ENCODE measurements at places on chromosomes 6 and 20. TPM values are rescaled to one million over a fixed set of nuclear protein-coding genes. Genes with fewer than 3 reads are reported as not detected.

- no peak for DNase-seq
Observed at GRCh38 chr6:169930799-169931198, 179.4 kb downstream of the ERMARD start.

- DNase-seq, result peak; percentile 34
Observed at GRCh38 chr6:52221302-52221701, 23.0 kb downstream of the IL17F start.

DNA sequence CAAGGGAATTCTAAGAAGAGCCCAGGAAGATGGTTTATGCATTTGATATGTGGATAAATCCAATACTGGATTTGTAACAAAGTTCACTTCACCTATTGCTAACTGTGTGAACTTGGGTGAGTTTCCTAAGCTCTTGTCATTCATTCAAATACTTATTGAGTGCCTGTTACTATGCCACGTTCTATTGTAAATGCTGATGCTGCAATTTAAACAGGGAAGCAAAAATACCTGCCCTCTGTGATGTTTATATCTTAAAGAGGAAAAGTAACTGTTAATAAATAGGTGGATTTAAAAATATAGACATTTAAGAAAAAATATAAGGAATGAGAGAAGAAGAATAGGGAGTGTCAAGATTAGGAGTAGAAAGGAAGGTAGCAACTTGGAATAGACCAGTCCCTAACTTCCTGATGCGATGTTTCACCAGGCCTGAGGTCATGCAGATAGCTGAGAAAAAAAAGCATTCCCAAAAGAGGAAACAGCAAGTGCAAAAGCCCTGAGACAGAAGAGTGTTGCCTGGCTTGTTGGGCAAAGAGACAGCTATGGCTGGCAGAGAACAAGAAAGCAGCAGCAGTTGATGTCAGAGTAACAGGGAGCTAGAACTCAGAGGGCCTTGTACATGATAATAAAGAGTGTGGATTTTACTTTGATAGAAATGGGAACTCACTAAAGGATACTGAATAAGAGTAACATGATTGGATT, 54.3 kb upstream of the TCF21 start:
- DNase-seq, result no peak

Gene SLC22A7
- not detected for total RNA-seq

DNA sequence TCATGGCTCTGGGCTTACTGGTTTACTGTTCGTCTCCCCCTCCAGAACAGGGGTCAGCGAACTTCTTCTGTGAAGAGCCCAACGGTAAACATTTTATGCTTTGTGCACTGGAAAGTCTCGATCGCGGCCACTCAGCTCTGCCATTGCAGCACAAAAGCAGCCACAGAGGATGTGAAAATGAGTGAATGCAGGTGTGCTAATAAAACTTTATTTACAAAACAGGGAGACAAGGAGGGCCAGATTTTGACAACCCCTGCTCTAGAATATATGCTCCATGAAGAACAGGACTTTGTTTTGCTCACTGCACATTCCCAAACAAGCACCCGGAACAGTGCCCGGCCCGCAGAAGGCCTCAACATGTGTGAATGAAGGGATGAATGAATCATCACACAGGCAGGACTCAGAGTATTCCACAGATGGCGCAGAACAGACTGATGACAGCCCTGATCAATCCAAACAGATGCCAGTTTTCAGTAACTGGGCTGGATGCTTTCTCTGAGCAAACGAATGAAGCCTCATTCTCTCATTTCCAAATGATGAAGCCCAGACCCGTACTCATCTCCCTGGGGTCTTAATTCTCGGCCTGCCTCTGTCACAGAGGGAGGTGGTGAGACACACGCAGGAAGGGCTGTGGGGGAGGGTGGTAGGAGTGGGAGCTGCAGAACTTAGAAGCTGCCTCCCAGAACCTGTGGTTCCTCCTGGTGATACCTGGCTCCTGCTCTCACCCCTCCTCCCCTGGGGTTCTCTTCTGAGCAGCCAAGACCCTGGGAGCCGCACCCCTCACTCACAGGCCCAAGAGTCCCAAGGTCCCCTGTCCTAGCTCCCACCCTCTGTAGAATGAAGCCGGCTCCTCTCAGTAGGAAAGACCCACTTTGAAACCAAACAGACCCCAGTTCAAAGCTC, 196.4 kb downstream of the PREX1 start:
- peak; percentile 92 for DNase-seq

DNA sequence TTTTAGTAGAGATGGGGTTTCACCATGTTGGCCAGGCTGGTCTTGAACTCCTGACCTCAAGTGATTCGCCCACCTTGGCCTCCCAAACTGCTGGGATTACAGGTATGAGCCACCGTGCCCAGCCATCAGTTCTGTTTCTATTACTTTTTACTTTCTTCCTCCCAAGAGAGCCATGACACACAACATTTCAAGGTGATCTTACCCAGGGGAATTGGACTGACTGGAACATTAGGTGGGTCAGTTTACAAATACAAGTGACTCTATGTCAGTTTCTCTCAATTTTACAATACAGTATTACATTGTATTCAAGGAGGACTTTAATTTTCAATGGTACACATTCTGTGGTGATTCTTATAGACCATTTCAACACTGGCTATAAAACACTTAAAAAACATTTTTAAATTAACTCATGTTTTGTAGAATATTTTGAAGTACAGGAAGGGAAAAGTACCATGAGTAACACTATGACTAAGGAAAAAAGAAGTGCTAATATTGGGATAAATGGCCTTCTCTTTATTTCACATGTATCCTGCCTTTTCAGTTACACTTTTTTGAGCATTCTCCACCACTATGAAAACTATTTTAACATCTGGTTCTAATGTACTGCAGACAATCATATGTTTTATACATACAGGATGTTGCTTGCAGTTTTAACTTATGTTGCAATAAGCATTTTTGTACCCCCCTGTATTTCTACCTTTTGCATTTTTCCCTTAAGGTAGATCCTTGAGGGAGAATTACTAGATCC, 8.4 kb downstream of the TPBG start:
- no peak for DNase-seq

- DNase-seq, result no peak
Observed at GRCh38 chr6:14312587-14312986, 195.0 kb downstream of the CD83 start.

DNA sequence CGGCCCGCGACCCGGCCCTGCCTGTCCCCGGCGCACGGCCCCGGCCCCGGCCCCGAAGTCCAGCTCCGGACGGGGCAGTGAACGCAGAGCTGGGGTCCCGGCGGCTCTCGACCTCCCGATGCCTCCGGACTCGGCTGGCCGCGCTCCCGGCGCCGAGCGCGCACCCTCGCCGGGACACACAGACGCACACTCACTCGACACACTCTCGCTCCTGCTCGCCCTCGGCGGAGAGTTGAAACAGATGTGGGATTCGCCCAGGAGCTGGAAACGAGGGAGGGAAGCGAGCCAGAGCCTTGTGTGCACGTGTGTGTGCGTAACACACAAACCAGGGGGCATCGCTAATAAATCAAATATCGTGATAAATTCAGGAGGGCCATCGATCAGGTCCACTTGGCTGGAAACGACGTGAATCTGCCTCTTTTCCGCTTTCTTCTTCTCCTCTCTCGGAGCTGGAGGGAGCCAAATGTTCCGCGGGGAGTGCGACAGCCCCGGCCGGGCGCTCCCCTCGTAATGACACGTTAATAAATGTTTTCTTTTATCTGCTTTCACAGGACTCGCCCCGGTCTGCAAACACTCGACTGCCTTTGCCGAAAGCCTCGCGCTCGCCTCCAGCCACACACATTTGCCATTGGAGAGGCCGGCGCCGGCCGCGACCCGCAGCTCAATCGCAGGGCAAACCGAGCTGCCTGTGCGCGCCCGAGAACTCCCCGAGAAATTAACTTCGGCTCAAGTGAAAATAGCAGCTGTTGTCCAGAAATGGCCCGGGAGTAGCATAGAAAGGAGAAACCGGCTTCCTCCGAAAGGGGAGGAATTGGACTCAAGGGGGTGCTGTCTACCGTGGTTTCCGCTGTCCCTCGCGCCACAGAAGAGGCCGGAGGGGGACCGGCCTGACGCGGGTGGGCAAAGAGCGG, 828 bp upstream of the SULF2 start:
- peak; percentile 90 for DNase-seq

DNA sequence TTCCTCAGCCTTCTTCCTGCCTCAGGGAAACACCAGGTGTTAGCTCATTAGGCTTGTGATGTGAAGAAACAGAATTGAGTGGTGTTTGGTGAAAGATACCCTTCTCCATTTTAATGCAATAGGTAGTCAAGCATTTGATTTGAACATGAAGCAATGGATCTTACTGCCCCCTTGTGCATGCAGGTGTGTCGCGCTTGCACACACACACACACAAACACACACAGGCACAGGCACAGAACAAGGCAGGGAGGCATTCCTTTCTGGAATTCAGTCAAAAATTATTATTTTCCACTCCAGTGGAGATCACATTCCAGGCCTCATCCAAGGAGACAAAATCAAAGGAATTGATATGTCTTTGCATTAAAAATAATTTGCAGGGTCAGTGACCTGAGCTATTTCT, 667.0 kb upstream of the MARCKS start:
- DNase-seq, result no peak

DNA sequence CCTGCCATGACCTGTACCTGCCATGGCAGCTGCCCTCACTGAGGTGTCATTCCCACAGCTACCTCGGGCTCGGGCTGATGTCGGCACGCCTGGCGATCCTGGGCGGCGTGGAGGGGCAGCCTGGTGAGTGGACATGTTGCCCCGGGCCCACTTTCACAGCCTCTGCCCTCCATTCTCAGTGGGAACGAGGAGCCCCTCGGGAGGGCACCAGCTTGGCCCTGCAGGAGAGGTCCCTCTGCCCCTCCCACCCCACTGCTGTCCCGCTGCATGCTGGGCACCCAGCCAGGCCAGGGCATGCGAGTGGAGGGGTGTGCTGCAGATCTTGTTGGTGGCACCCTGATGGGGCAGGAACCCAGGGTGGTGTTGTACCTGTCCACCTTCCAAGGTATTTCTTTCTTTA, 23.0 kb downstream of the ENTPD6 start:
- DNase-seq, result no peak

DNA sequence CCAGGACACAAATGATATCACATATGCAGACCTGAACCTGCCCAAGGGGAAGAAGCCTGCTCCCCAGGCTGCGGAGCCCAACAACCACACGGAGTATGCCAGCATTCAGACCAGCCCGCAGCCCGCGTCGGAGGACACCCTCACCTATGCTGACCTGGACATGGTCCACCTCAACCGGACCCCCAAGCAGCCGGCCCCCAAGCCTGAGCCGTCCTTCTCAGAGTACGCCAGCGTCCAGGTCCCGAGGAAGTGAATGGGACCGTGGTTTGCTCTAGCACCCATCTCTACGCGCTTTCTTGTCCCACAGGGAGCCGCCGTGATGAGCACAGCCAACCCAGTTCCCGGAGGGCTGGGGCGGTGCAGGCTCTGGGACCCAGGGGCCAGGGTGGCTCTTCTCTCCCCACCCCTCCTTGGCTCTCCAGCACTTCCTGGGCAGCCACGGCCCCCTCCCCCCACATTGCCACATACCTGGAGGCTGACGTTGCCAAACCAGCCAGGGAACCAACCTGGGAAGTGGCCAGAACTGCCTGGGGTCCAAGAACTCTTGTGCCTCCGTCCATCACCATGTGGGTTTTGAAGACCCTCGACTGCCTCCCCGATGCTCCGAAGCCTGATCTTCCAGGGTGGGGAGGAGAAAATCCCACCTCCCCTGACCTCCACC, 42.2 kb downstream of the SIRPA start:
- DNase-seq, result no peak

GRCh38 chr20:61295682-61296628, 43.9 kb downstream of the CDH4 start:
- peak; percentile 27 for DNase-seq

Gene PRPH2
- total RNA-seq, result 1.4 TPM

- DNase-seq, result no peak
Observed at GRCh38 chr6:142943711-142944123, 1.3 kb downstream of the HIVEP2 start.

GRCh38 chr6:73006146-73006545, 219.2 kb downstream of the KHDC1L start:
- DNase-seq, result no peak

GRCh38 chr6:151370509-151371078, 20.8 kb downstream of the ZBTB2 start:
- DNase-seq, result no peak

Gene FAXC
- 3.0 TPM for total RNA-seq

Gene LGSN
- not detected for total RNA-seq

DNA sequence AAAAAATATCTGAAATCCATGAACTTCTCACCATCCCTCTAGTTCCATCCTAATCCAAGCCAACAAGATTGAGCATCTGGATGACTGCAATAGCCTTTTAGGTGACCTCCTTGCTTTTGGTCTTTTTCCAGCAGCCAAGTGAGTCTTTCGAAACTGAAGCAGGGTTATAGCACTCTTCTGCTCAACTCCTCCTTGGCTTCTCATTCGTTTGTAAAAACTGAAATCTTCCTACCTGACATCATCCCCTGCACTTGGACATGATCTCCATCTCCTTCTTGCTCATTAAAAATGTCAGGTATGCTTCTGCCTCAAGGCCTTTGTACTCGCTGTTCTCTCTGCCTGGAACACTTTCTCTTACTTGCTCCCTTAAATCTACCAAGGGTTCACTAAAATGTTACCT, 46.0 kb downstream of the STX7 start:
- DNase-seq, result no peak

Gene PREP
- 22.2 TPM for total RNA-seq

DNA sequence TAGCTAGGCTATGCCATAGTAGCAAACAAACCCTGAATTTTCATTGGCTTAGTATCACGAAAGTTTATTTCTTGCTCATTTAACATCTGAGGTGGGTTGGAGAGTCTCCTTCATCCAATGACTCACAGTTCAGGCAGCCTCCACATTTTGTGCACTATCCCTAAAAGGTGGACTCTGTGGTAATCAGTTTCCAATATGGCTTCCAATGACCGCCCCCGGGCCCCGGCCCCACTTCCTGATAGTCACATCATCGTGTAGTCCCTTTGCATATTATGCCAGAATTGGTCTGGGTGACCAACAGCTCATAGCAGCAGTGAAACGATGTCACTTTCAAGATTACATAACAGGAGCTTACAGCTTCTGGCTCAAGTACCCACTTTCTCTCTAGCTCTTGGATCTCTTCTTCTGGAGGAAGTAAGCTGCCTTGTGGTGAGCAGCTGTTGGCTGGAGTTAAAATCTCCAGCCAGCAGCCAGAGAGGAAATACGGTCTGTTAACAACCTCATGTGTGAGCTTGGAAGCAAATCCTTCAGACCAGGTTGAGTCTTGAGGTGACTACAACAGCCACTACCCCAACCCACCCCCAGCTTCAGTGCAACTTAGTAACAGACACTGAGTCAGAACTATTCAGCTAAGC, 7.8 kb downstream of the HCRTR2 start:
- no peak for DNase-seq

DNA sequence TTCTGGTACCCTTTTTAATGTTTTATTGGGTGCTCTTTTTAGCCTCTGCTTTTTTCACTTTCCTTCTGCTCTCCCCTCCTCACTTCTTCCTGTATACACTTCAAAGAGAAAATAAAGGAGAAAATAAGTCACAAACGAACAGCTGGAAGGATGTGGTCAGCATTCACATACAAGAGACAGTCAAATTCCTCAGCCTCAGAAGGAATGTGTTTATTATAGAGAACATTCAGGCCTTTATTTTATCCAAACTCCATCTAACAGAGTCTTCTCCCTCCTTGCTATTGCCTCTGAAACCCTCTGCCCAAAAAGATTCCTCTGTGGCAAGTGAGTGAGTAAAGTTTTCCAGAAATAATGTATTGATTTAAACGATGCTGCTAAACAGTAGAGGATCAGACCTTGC, 490.4 kb downstream of the FRK start:
- DNase-seq, result peak; percentile 65
